ENCODE measurements at places on chromosomes 2 and 18.

GRCh38 chr2:108542071-108542470 lies 7.8 kb downstream of the LIMS1 start:
- no peak for DNase-seq

DNA sequence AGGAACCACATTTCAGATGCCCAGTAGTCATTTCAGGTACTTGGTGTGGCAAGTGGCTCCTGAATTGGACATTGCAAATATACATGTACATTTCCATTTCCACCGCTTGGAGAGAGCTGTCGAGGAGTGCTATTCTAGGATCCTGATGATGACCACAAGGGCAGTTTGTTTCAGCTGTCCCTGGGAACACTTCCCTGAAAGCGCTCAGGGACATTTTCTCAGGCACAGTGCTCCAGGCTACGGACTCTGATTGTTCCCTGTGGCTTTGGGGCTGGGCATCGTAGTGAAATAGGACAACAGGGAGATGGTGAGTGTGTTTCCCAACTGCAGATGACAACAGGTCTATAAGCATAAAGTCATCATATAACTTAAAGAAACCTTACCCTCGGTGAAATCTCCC lies 3.1 kb downstream of the DBI start:
- no peak for DNase-seq

- DNase-seq = no peak
Measured at GRCh38 chr2:178579006-178579405, 98.7 kb downstream of the PLEKHA3 start.

GRCh38 chr2:223994562-223995162 lies 37.4 kb downstream of the MRPL44 start:
- no peak for DNase-seq

Data from GM19239 (cell line).